ENCODE measurements at places on chromosomes 13 and 19.
A peak's percentile ranks its signal among the peaks of the same experiment; 100 is the strongest.

DNA sequence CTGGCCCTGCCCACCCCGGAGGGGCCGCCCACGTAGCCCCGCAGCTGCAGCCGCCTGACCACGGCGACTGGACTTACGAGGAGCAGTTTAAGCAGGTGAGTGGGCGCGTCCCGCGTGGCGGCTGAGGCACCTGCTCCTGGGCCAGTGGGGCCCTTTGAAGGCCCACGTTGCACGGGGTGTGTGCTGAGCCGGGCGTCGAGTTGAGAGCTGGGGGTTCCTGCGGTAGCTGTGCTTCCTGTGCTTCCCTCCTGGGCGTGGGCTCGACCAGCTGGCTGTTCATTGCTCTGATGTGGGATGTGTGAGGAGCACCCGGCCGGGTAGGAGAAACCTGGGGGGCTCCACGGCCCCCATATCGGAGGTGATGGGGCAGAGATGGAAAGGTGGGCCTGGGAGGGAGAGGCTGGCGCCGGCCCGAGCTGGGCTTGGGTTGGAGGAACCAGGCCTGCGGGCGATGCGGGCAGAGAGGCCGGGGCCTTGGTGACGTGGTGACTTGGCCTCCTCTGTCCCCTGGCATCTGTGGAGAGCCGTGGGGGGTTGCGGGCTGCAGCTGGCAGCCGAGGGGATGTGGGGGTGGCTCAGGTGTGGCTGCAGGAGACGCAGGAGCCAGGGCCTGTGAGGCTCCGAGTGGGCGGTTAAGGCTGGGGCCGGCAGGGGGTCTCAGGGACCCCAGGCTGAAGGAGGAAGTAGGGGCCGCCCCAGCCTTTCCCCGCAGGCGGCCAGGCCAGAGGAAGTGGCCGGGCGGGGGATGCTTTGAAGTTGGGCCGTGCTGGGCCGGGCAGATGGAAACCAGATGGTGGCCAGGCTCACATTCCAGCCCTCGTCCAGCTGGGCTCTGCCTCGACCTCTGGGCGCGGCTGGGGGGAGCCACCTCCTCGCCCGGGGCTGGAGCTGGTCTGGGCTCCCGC, 7.1 kb downstream of the ARID3A start:
- DNase-seq, result peak; percentile 86

- DNase-seq, result no peak
Measured at GRCh38 chr19:53086949-53087348, 16.3 kb downstream of the ZNF160 start.

DNA sequence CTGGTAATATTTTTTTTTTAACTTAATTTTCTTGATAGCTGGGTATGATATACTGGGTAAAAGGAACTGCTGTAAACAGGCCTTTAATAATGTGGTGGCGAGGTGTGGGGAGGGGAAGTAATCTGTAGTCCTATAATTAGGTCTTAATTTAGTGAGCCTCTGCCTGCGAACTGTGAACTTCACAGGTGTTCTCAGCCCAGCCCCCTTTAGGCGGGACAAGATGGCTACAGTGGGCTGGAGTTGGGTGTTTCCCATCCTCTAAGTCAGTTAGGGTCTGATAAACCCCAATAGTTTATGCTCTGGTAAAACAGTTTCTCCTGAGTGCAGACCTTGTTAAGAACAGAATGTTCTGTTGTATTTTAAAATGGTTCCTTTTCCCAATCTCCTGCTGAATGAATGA, 97.6 kb upstream of the SERP2 start:
- no peak for DNase-seq

- DNase-seq, result no peak
Measured at GRCh38 chr13:45108716-45109101, 11.6 kb upstream of the GTF2F2 start.

GRCh38 chr19:39492788-39493187, 6.0 kb upstream of the DLL3 start:
- no peak for DNase-seq

DNA sequence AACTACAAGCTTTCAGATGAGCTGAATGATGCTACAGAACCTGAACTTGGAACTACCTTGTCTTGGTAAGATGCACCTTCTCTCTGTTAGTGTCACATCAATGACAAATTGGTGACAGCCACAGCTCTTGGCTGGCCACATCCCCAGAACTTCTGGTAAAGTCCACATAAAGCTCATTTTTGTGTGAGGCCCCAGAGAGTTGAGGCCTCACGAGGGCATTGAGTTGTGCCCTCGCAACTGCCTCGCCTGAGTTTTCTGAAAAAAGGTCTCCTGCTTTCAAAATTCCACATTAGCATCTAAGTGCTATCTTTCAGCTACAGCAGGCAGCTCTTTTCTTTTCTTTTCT, 42.6 kb downstream of the MRPL57 start:
- no peak for DNase-seq

DNA sequence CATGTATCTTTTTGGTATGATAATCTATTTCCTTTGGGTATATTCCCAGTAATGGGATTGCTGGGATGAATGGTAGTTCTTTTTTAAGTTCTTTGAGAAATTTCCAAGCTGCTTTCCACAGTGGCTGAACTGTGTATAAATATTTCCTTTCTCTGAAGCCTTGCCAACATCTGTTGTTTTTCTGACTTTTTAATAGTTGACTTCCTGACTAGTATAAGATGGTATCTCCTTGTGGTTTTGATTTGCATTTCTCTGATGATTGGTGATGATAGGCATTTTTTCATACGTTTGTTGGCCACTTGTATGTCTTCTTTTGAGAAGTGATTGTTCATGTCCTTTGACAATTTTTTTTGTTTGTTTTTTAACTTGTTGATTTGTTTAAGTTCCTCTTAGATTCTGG, 61.6 kb upstream of the PCDH17 start:
- no peak for DNase-seq

DNA sequence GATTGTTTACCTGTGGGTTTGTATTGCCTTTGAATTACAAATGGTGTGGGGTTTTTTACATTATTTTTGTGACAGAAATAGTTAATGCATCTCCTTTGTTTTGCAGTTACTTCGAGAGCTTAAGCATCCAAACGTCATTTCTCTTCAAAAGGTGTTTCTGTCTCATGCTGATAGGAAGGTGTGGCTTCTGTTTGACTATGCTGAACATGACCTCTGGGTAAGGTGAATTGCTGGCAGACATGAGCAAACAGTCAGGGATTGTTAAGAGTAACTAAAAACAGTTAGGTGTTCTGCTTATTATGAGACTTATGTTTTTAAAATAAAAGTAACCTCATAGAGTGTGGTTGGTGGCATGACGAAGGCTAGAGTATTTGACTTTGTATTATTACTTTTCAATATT, 95.0 kb downstream of the CDK8 start:
- DNase-seq, result no peak

- no peak for DNase-seq
Measured at GRCh38 chr13:31905961-31906360, 125.6 kb upstream of the FRY start.

GRCh38 chr13:58869566-58869965, 1238.0 kb downstream of the PCDH17 start:
- no peak for DNase-seq

DNA sequence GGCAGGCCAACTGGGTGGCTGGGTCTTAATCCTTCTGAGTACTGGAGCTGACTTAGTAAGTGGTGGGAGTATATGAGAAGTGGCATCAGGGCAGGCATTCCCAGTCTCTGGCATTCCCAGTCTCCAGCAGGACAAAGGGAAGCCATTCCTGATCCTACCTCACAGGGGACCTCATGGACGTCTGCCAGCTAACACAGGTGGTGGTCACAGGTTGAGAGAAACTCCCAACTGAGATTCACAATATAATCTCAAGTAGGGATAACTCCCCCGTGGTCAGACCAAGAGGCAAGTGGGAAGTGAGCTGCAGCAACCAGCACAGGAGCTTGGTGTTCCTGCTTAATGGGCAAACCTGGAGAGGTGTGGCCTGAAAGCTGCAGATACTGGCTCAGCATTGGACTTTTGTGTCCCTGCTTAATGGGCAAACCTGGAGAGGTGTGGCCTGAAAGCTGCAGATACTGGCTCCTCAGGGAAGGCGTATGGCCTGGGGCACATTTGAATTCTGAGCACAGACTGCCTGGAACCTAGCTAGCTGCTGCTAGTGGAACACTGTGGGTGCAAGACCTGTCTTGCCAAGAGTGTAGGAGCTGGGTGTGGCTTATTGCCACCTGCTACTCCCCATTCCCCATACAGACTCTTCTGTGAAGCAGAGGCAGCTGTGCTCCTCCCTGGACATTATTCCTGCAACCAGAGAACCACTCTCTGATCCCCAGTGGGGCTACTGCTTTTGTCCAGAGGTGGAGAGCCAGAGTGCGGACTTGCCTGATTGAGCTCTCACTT, 25.9 kb upstream of the OR10H2 start:
- DNase-seq, result no peak

DNA sequence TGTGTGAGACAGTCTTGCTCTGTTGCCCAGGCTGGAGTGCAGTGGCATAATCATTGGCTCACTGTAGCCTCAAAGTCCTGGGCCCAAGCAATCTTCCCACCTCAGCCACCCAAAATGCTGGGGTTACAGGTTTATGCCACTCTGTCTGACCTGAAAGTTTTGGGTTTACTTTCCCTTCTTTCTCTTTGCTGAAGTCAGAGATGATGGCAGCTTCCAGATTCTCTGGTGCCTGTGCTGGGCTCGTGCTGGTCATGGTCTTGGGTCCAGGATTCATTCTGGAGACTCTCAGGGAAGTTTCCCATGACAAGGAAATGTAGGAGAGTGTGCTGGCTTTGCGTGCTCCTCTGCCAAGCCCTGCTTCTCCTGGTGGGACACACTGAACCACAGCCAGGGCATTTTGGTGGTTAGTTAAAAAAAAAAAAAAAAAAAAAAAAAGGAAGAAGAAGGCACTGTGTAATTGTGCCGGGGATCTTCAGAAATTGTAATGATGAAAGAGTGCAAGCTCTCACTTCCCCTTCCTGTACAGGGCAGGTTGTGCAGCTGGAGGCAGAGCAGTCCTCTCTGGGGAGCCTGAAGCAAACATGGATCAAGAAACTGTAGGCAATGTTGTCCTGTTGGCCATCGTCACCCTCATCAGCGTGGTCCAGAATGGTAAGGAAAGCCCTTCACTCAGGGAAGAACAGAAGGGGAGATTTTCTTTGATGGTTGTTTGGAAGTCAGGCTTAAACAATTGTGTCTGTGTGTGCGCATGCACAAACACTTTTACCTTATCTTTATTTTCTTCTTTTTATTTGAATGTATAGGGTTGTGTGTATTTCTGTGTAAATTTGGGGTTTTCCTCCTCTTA, at the start of gene ALOX5AP:
Gene ALOX5AP, plus strand, starts transcription at position 519 of the 847 bp plus-strand sequence. Its CDS starts 63 bp downstream, at position 582.
- no peak for DNase-seq

DNA sequence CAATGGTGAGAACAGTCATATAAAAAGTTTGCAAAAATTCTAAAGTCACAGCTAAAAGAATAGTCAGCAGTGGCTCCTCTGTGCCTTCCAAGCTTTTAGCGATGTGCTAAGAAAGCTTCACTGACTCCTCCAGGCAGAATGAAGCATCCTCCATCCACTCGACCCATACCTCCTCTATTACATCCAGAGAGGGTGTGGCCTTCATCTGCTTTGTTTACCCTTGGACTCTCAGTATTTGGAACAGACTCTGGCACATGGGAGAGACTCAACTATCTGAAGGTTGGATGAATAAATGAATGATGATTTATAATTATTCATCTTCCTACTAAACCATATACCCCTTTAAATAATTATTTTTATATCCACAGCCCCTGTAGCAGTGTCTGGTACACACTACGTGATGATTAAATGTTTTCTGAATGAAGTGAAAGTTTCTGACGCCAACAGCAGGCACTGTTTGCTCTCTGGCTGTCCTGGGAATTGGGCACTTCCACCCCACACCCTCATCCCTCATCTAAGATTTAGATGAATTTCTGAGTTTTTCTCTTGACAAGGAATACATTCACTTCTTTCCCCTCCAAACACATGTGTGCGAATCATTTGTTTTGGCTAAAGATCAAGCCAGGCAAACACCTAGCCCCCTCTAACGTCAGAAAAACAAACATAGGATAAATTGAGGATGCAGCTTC, 93.9 kb downstream of the NUFIP1 start:
- no peak for DNase-seq

DNA sequence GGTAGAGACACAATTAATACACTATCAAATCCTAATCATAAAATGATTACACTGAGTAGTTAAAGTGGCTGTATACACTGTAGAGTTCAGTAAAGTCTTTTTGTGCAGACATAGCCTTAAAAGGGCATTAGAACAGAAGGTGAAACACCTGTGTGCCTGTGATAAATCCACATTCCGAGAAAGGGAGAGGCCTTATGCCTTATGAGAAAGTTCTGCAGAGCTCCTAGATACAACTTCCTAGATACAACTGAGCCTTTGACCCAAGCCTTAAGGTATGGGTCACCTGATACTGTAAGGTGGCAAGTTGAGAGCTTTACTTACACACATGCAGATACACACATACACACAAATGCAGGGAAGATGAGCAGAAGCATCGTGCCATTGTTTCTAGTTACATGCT, 6.3 kb downstream of the SERP2 start:
- DNase-seq, result no peak
